RWPE1 (cell line): ENCODE measurements at places on chromosomes 7 and 10.

GRCh38 chr7:44994877-44995554 lies 5.0 kb upstream of the CCM2 start:
- DNase-seq, result no peak

- DNase-seq, result no peak
Observed at GRCh38 chr7:92854501-92855238, 18.3 kb upstream of the CDK6 start.

GRCh38 chr10:30430544-30431298 lies 3.3 kb upstream of the MAP3K8 start:
- no peak for DNase-seq

DNA sequence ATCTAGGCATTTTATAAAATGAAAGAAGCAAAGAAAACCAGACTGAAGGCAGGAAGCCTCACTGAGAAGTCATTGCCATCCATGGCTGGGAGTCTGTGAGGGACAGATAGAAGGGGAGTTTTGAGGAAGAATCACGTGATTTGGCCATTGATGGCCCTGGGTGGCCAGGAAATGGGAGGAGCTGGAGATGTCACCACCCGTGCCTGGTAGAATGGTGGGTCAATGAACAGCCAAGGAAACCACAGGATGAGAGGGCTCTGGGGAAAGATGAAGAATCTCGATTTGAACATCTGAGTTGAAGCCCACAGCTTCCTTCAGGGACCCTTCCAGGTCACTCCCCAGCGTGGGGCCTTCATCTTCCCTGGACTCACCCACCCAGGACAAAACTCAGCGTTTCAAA lies 103.3 kb upstream of the CHST15 start:
- no peak for DNase-seq

GRCh38 chr7:11592699-11593098 lies 239.3 kb downstream of the THSD7A start:
- DNase-seq, result no peak

DNA sequence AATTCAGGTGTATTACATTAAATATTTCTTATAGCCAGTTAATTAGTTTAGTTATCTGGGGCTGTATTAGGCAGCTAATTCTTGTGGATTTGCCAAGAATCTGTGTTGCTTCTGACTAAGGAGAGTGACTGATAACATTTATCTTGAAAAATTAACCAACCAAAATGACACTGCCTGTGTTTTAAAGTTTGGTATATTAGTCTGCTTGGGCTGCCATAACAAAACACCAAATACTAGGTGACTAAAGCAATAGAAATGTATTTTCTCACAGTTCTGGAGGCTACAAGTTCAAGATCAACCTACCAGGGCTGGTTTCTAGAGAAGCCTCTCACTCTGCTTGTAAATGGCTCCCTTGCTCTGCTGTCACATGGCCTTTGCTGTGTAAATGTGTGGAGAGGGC lies 12.9 kb downstream of the EXOC4 start:
- no peak for DNase-seq

- DNase-seq, result peak; percentile 94
Observed at GRCh38 chr10:3486346-3487065, 298.5 kb downstream of the KLF6 start.

- DNase-seq, result no peak
Observed at GRCh38 chr7:98907570-98907969, 29.2 kb downstream of the TRRAP start.

DNA sequence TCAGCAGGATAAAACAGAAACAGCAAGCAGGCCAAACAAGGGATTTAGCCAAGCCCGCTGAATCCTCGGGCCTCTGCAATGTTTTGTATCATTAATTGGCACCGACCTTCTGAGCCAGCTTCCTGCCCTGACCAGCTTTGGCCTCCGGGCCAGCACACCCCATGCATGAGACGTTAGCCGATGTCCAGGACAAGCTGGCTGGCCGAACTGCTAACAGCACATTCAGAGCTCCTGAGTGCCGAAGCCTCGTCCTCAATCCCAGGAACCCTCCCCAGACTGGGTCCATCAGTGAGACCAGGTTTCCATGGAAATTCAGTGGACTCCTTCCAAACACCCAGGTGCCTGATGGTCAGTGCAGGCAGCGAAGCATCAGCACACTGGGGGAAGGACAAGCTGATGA lies 134.3 kb upstream of the PFKP start:
- DNase-seq, result no peak

DNA sequence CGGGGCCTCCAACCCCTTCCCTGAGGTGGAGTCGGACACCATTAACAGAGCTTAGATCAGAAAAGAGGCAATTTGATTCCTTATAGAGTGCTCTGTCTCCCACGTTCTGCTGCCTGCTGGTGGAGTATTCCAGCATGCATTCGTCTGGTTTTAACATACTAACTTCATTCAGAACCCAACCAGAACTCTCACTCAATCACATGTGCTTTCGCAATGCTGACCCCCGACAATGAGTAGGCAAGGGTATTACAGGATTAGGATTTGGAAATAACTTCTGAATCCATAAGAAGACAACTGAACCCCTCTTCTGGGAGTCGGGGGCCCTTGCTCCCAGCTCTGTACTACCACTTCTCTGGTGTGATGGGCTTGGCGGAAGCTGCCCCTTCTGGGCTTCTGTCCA lies 55.7 kb upstream of the HABP2 start:
- DNase-seq, result no peak

GRCh38 chr7:131648491-131648890 lies 92.1 kb upstream of the PODXL start:
- DNase-seq, result no peak

DNA sequence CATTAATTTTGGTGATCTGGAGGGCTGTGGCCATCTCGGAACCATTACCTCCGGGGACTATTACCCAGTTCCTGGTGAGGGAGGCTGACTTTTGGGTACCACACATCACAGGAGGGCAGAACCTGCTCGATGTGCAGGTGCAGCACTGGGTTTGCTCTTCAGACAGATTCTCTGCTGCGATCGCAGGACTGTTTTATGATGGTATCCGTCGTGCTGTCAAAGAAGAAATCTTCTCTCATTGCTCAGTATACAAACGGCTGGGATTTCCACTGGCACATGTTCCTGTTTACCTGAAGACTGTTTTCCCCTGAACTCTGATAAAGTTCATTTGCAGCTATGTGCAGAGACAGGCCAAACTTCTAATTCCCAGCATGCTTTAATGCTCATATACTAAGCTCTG lies 27.2 kb upstream of the SHH start:
- no peak for DNase-seq

DNA sequence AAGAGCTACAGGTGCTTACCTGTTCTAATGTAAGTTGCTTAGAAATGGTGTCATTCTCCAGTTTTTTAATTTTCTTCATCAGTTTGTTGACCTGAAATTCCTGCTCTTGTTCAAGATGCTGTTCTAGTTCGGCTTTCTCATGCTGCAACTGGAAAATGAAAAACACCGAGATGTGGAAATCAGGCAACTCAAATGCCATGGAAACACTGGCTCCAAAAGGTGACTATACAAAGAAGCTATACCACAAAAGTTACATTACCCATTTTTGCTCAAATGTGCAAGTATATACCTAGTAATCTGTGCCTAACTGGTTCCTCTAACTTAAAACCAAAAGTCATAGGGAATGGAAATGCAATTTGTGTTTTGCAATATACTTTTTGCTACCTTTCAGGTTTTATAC lies 73.8 kb downstream of the CCDC6 start:
- no peak for DNase-seq

- DNase-seq, result no peak
Observed at GRCh38 chr7:98079891-98080648, 26.6 kb upstream of the LMTK2 start.

GRCh38 chr10:123635745-123636144 lies 30.4 kb upstream of the GPR26 start:
- peak; percentile 68 for DNase-seq

DNA sequence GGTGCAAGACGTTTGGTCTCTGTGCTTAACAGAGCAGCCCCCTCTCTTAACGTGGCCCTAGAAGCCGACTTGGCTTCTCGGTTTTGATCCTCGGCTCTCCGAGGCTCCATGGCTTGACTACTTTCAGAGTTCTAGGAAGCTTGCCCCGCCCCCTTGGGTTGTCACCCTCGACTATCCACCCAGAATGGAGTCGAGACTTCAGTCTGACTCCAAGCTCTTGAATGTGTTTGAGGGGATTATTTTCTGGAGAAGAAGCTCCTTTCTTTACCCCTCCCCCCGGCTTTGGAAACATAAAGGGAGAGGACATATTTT lies 448 bp downstream of the SEC24C start:
- DNase-seq, result peak; percentile 51

- peak; percentile 95 for DNase-seq
Observed at GRCh38 chr10:90179696-90180407, 478.5 kb downstream of the KIF20B start.

GRCh38 chr10:6321880-6322279 lies 119.1 kb downstream of the PFKFB3 start:
- DNase-seq, result peak; percentile 32

DNA sequence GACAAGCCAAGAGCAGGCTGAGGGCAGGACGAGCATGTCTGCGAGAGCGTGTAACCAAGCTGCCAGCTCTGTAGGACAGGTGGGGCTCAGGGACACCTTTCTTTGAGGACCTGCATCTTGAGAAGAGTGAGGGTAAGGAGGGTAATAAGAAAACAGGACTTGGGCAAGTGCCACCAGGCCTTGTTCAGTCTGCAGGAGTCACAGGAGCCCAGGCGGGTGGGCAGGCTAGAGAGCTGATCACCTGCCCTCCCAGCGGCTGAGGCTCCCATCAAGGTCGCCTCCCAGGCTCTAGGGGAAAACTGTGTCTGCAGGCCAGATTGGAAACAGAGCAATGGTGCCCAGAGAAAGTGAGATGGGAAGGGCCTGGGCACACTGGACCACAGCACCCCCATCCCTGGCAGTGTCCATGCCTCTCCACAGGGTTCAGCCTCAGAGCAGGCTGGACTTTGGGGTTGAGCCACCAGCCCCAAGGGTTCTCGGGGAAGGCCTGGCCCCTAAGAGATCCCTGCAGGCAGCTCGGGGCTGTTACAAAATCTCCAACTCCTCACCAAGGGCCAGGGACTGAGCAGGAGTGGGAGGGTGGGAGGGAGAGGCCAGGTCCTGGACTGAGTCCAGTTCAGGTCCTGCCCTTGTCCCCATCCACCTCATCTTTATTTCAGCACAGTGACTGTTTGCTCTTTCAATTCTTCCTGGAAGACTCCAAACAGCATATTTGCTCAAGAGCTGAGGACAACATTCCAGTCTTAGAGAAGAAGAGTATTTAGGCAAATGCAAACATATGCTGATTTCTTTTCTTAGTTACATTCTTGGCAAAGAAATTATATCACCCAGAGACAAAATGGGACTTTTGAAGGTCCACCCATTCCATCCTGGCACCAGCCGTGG lies 161.9 kb downstream of the GRID1 start:
- DNase-seq, result no peak

- DNase-seq, result no peak
Observed at GRCh38 chr10:73859428-73859783, 14.9 kb downstream of the CAMK2G start.

GRCh38 chr7:29197916-29198315 lies 3.3 kb downstream of the CHN2 start:
- DNase-seq, result no peak

DNA sequence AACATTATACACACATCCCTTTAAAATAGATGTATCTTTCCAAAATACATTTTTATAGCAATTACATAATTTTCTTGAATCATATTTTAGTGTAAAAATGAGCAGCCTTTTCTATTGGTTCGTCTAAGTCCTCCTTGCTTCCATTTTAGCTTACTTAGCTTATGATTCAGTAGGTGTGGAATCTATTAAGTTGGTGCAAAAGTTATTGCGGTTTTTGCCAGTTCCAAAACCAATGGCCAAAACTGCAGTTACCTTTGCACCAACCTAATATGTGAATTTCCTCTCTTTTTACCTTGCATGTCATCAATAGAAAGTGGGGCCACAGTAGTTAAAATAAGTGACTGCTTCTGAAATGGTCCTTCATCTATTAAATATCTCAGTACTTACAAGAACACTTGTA lies 279.0 kb downstream of the OTUD1 start:
- DNase-seq, result no peak

GRCh38 chr7:158109364-158110033 lies 478.1 kb downstream of the PTPRN2 start:
- DNase-seq, result no peak

GRCh38 chr7:133386205-133386604 lies 133.3 kb downstream of the EXOC4 start:
- DNase-seq, result no peak

DNA sequence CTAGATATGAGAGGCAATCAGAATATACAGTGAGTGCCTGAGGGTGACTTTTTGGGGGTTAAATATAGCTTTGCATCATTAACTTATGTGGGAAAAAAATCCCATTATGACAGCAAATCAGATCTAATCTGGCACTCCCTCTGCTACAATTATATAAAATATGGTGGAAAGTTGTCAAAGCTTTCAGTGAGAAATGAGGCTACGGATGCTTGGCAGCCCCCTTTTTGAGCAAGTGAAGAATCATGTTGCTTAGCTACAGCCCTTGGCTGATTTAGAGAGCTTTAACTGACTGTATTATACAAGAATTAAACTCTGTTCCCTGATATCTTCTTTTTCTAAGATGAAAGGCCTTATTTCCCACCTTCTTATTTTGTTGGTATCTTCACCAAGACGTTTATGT lies 57.4 kb downstream of the GPR158 start:
- DNase-seq, result no peak

DNA sequence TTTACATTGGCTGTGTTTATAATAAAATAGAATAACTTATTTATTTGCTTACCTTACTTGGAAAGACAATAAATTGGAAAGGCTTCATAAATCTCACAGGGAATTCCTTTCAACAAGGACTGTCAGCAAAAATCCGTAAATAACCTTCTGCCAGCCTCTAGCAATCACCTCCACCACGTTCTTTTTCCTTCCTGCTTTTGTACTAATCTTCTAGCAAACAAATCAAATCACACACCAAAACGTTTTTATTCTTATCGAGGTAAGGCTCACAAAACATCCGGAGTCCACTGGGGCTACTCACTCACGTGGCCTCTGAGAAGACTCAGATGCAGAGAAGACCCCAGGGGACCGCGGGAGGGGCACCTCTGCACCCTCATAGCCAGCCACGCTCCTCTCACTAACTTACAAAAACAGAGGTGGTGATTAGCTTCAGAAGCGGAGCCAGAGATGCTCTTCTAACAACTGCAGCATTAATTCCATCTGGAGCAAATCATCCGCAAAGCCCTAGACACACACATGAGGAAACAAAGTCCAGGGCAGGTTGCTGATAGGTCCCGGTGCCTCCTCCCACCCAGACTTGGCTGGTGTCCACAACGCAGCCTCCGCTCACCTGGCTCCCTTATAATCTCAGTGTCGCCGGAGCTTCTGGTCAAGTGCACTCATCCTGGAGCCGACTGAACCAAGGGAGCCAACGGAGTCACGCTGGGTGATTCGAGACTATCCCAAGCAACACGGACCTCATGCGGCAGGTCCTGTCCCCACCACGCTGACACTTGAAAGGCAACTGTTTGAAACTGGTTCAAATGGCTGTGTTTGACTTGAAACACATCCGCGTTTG lies 22.5 kb downstream of the CTBP2 start:
- no peak for DNase-seq

- DNase-seq, result no peak
Observed at GRCh38 chr10:23643111-23643780, 204.4 kb downstream of the OTUD1 start.

GRCh38 chr7:73308074-73308664 lies 457 bp downstream of the NSUN5 start:
- DNase-seq, result peak; percentile 18

GRCh38 chr10:128421371-128422160 lies 295.3 kb upstream of the MKI67 start:
- no peak for DNase-seq

GRCh38 chr10:131445623-131446022 lies 134.1 kb upstream of the TCERG1L start:
- no peak for DNase-seq

- no peak for DNase-seq
Observed at GRCh38 chr7:47349401-47349800, 232.5 kb downstream of the TNS3 start.

- DNase-seq, result no peak
Observed at GRCh38 chr10:44154956-44155355, 229.9 kb downstream of the CXCL12 start.
